Activated CD4-positive, alpha-beta T cell treated with anti-CD3 and anti-CD28 coated beads for 24 hours (primary cell): ENCODE measurements at places on chromosomes 2 and 18.

DNA sequence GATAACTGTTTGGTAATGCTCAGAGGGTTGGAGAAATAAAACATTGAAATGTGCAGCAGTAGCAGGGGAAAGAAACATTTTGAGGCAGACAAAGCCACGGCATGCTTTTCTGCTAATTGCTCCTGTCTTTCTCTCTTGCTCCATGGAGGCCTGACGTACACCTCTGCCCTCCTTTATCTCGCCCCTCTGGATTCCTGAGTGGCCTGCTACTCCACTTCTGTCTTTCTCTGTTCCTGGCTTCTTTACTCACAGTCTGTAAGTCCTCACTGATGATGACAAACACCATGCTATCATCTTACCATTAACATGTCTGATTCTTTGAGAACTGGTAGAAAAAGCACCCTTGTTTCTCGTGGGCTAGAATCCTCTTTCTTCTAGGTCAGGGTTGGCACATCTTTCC, 392.9 kb downstream of the MEIS1 start:
- no peak for DNase-seq

DNA sequence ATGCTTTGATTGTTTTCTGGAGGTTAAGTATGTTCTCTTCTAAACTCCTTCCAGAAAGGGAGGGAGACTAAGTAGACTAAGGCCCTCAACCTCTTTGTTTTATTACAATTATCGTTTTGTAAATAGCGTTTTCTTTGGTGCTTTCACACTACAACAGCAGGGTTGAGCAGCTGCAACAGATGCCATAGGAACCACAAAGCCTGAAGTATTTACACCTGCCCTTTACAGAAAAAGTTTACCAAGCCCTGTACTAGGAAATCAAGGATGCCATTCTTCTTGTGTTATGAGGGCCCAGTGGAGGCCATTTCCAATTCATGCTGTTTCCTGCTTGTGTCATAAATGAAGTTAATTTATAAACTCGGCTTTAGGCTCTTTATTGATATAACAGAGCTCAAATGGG, 914.8 kb downstream of the DCDC2C start:
- no peak for DNase-seq

- no peak for DNase-seq
These were observed 44.5 kb downstream of the GREB1 start for GRCh38 chr2:11578081-11578948.

GRCh38 chr2:33336036-33336625, 140.3 kb upstream of the RASGRP3 start:
- no peak for DNase-seq

DNA sequence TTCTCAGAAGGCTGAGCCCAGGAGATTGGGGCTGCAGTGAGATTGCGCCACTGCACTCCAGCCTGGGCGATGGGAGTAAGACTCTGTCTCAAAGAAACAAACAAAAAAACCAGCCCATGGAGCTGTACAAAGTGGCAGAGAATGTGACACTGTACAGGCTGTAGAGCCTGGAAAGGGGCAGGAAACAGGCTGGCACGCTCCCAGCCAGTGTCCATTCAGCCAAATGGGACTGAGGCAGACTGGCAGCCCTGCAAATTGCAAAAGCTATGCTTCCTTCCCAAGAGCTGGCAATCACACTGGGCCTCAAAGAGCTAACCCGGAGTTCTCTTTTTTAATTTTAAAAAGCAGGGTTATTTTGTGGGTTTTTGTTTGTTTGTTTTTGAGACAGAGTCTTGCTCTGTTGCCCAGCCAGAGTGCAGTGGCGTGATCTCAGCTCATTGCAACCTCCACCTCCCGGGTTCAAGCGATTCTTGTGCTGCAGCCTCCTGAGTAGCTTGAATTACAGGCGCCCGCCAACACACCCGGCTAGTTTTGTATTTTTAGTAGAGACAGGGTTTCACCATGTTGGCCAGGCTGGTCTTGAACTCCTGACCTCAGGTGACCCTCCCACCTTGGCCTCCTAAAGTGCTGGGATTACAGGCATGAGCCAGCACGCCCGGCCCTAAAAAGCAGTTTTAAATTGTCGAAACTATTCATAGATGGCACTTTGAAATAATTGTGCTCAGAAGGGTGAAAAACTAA, 42.8 kb downstream of the SCRN3 start:
- no peak for DNase-seq

GRCh38 chr2:197092431-197092830, 165.9 kb upstream of the PGAP1 start:
- no peak for DNase-seq

GRCh38 chr18:51852681-51853080, 487.3 kb upstream of the DCC start:
- no peak for DNase-seq

DNA sequence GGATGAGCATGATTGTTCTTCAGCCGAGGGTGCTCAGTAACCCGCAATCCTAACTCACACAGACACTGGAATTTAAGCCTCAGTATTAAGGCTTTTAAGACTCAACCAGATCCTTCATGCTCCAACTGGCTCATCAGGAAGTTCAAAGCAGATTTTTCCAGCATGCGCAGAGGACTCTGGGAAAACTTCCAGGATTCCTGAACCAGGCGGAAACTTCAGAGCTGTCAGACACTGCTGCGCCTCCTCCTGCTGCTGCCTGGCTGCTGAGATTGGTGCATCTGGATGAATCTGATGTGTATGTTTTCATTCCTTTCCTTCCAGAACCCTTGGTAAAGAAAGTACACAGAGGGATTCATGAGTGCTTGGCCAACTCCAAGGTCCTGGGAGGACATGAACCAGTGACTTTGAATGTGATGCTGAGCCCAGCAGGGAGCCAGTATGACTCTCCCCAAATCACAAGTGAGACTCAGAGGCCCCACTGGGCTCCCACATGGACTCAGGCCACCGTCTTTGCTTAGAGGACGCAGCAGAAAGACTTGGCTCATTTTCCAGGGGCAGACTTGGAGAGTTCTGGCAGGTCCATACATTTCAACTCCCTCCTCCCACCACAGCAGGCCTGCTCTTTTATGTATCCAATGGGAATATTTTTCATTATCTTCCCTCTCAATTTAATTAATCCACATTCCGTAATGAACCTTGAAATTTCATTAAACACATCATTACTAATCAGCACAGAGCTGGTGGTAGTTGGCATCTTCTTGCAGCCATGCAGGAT, 143.5 kb upstream of the HDAC4 start:
- no peak for DNase-seq

DNA sequence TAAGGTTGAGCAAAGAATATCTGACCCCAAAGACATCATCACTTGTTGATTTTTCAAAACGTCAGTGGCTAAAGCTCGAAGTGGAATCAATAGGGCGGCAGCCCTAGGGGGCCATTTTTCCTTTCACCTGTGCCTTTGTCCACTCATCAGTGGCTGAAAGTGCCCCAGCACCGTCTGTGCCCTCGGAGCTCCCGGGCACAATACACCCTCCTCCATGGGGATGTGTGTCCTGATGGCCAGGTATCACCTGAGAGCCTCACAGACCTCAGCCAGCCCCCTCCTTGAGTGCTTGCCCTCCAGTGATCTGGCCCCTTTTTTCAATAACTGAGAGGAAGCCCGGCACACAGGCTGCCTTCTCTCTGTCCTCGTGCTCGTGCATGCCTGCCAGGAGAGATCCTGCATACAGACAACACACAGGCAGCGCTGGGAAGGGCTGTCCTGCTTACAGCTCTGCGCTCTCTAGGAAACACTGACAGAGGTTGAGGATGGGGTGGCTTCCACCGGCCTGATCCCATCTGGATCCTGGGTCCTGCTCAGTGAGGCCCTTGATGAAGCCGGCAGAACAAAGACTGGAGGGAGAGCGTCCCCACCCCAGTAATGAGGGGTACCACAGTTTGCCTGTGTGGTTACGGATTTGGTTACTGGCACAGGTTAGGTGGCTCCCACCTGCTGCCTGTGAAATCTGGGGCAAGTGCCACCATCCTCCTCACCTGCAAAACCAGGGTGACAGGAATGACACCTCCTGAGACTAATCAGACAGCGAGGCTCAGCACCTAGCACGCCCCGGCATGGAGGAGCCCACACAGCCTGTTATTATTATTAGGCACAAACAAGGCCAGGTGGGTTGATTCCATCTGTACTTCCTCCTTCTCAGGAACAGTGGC, 197.5 kb upstream of the RAB6C start:
- no peak for DNase-seq

DNA sequence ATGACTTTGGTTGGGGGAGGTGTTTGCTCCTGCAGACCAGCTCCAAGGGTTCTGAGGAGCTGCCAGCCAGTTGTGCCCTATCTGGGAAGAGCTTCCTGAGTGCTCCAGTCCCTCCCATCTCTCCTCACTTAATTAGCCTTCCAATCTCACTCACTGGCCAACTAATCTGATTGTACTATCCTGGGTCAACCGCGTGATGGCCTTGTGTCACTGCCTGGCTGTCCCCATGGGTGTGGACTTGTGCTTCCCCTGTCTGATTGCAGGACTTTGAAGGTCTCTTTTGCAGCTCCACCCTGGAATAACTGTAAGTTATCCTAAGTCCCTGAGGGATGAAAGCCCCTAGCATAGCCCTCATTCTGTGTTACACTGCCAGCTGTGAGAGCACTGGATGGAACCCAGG, 65.0 kb downstream of the SLC4A5 start:
- no peak for DNase-seq

- no peak for DNase-seq
These were observed 29.2 kb upstream of the ALLC start for GRCh38 chr2:3628800-3629199.

DNA sequence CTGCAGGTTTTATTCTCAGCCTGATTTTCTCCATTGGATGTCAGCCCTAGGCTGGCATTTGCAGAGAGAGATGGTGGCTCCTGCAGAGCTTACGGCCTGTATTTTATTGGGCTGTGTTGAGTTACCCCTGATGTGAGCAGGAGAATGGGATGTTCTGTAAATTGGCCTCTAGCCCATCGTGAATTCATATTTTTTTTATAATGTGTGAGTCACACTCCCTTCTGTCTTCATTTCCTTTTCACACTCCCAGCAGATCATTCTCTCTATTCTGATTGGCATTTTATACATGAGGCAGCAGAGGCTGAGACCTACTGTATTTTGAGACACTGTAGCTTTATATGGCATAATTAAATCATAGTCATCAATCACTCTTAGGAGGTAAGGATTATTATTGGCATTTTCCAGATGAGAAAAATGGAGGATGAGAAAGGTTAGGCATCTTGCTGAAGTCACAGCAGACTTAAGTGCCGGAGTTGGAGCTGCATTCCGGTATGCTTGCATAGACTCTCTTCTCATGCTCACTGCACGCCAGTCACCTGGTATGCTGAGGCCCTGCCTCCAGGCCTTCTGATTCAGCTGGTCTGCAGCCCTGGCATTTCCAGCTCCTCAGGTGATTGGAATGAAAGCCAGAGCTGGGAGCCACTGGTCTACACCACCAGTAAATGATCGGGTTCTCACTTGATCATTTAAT, 142.4 kb downstream of the NEDD4L start:
- DNase-seq, result no peak

DNA sequence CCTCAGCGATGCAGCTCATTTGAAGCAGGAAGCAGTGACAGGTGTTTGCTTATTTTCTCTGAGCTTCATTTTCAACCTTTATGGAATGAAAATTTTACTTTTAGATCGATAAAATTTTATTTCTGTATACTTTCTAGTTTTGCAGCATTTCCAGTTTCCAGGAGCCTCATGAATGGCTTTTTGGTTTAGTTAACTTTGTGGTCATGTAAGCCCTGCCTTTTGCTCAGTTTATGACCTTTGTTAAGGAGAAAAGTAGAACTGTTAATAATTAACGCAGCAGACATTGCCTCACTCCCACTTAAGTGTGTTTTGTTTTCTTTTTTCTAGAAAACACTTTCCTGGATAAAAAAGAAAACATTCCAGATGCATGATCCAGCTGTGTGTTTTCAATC, 4.4 kb upstream of the FARP2 start:
- no peak for DNase-seq
